ENCODE measurements at places on chromosomes 11 and 22. TPM values are rescaled to one million over a fixed set of nuclear protein-coding genes. Genes with fewer than 3 reads are reported as not detected.

MTNR1B gene
- total RNA-seq: not detected

DNA sequence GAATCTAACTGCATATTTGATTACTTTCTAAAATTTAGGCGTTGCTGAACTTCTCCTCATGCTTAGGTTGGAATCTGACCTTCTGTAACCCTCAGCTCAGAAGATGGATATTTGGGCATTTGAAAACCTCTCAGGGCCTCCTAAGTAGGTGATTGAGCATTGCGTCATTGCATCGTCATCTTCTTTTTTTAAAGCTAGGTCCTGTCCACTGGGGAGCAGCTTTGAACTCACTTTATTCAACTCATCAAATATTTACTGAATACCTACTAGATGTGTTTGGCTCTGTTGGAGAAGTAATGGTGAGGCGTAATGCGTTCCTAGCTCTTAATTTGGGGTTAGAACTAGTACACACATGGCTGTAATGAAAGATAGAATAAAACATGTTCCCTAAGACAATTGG, 56.8 kb downstream of the ZBTB16 start:
- H3K4me1 ChIP-seq: peaks cover 15% of the 10 kb centered on the region
- no peaks in the 10 kb centered on the region for H3K27me3 ChIP-seq
- no peak for DNase-seq
- H3K4me3 ChIP-seq: no peak overlapping the region
- no peak overlapping the region for H3K27ac ChIP-seq
- no peaks in the 10 kb centered on the region for H3K36me3 ChIP-seq

CTSF gene
- 18.0 TPM for total RNA-seq

DTX4 gene
- 5.9 TPM for total RNA-seq

- H3K4me1 ChIP-seq: no peaks in the 10 kb centered on the region
- no peaks in the 10 kb centered on the region for H3K27me3 ChIP-seq
Measured at GRCh38 chr22:45455621-45456020, 42.1 kb downstream of the RIBC2 start.

- H3K4me1 ChIP-seq: no peaks in the 10 kb centered on the region
- H3K27ac ChIP-seq: no peak overlapping the region
- no peak overlapping the region for H3K4me3 ChIP-seq
- no peaks in the 10 kb centered on the region for H3K27me3 ChIP-seq
- no peaks in the 10 kb centered on the region for H3K36me3 ChIP-seq
Measured at GRCh38 chr11:87190071-87190470, 152.3 kb downstream of the TMEM135 start.

DNA sequence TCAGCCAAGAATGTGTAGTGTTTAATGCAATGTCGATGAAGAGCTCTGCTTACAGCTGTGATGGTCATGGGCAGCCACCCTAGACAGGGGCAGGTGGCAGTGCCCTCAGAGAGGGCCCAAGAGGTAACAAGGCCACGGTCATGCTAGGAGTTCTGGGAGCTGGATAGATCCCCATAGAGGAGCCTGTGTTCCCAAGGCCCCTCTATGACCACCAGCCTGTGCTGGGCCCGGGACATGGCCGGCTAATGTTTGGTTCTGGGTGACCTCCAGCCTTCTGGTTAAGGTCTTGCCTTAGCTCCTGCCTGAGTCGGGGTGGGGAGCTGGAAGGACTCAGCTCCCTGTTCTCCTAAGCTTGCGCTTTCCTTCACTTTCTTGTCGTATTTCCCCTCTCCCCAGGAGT, 65.1 kb downstream of the GRIK4 start:
- H3K4me3 ChIP-seq: no peak overlapping the region
- H3K4me1 ChIP-seq: no peaks in the 10 kb centered on the region

DEFB131B gene
- not detected for total RNA-seq

TTC36 gene
- total RNA-seq: 0.81 TPM

DNA sequence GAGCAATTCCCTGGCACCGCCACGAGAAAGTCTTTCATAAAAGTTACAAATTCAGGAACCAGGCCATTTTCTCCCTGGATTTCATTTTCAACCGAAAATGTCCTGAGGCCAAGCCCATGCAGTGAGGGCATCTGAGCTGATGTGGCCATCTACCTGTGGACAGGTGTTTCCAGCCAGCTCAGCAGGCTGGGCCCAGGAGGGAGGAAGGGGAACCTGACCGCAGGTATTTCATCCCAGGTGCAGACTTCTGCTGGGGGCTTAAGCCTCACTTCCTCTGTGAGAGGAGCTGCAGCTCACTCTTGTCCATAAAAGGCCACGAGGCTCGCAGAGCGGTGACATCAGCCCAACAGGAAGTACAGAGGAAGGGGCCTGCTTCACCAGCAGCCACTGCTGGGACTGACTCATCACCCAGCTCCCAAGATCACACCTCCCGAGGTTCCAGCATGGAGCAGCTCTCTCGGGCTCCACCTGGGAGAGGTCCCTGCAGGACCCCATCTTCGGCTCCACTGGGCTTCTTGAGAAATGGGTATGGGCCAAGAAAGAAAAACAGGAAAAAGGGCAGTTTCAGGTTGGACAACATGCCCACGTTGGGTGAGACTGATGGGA, 56.4 kb downstream of the MYH9 start:
- DNase-seq: peak; percentile 65
- peak overlapping the region; percentile 63 for H3K27ac ChIP-seq
- H3K27me3 ChIP-seq: no peaks in the 10 kb centered on the region
- H3K4me3 ChIP-seq: no peak overlapping the region
- peaks cover 34% of the 10 kb centered on the region for H3K36me3 ChIP-seq

MISFA gene
- total RNA-seq: 1.3 TPM

- no peak overlapping the region for H3K4me3 ChIP-seq
- no peaks in the 10 kb centered on the region for H3K4me1 ChIP-seq
- H3K36me3 ChIP-seq: no peaks in the 10 kb centered on the region
- no peak for DNase-seq
- no peak overlapping the region for H3K27ac ChIP-seq
Measured at GRCh38 chr11:61111786-61112517, 9.7 kb downstream of the CD5 start.

DNA sequence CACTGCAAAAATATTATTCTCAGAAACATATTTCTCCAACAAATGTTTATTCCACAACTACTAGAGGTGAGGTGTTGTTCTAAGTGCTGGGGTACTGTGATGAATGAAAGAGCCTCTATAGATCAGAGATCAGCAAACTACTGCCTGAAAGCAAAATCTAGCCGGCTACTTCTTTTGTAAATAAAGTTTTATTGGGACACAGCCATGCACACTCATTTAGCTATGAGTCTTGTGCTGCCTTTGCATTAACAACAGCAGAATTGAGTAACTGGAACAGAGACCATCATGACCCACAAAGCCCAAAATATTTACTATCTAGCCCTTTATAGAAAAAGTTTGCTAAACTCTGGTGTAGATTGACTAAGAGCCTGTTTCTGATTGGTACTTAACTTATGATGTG, 37.1 kb upstream of the CRYBB3 start:
- no peak for DNase-seq
- H3K36me3 ChIP-seq: no peaks in the 10 kb centered on the region
- no peak overlapping the region for H3K27ac ChIP-seq
- H3K27me3 ChIP-seq: no peaks in the 10 kb centered on the region
- no peaks in the 10 kb centered on the region for H3K4me1 ChIP-seq
- H3K4me3 ChIP-seq: no peak overlapping the region

SLC22A25 gene
- total RNA-seq: not detected

PIK3IP1 gene
- 2.4 TPM for total RNA-seq

DNA sequence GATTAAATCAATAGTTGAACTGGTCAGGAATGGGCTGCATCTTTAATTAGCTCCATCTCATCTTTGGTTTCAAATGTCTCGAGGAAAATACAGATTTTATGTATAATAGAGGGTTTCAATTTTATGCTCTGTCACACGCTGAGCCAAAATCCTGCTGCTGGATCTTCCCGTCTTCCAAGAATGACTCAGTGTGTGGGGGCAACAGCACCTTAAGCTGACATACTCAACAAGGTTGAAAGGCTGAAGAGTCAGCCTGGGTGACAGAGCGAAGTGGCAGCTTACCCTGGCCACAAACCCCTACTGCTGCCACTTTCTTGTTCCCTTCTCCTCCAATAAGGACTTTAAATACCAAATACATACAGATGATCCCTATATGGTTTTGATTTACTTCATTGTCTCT, 9.0 kb upstream of the PCF11 start:
- no peak for DNase-seq
- no peaks in the 10 kb centered on the region for H3K4me1 ChIP-seq
- no peak overlapping the region for H3K4me3 ChIP-seq
- no peak overlapping the region for H3K27ac ChIP-seq
- no peaks in the 10 kb centered on the region for H3K36me3 ChIP-seq

MAPK8IP2 gene
- total RNA-seq: 3.0 TPM

BIRC3 gene
- total RNA-seq: 6.7 TPM

DNA sequence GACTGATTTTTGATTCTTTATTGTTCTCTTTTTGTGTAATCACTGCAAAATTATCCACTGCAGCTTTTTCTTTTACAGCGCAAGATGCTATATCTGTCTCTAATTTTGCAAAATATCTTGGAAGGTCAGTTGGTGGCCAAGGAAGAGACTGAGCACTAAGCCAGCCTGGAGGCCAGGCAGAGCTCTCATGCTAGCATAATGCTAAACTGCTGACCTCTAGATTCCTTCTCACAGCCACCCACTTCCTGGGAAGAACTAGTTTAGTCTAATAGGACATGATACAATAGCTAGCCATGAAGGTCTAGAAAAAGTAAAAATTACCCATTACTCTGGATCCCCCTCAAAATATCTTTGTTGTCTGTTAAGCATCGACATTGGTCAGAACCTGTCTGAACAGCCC, 227.2 kb upstream of the ARHGAP20 start:
- no peaks in the 10 kb centered on the region for H3K27me3 ChIP-seq
- H3K4me3 ChIP-seq: no peak overlapping the region
- no peak overlapping the region for H3K27ac ChIP-seq

GRCh38 chr22:25572708-25573171, 8.3 kb downstream of the GRK3 start:
- no peak overlapping the region for H3K4me3 ChIP-seq
- no peak overlapping the region for H3K27ac ChIP-seq
- no peaks in the 10 kb centered on the region for H3K36me3 ChIP-seq
- no peaks in the 10 kb centered on the region for H3K4me1 ChIP-seq

MRGPRF gene
- 1.7 TPM for total RNA-seq

DNA sequence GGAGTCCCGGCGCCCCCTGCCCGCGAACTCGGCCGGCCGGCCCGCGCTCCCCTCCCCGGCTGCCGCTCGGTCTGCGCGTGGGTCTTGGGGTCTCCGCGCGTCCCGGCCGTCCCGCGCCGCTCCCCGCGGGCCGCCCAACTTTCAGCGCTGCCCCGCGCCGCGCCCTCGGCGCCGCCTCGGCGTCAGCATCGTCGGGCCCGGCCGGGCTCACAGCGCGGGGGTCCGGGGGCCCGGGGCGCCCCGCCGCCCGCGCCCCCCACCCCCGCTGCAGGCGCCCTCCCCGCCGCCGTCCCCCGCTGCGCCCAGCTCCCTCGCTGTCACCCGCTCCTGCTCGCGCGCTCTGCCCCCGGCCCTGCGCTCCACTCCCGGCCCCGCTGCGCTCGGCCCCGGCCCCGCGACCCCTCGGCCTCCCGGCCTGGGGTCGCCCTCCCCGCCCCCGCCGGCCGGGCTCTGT, at the start of gene KCNJ4:
KCNJ4 (minus strand) TSS at position 124 of the 454 bp plus-strand sequence. CDS start 27,067 bp downstream, outside the sequence.
- H3K27me3 ChIP-seq: no peaks in the 10 kb centered on the region
- H3K4me1 ChIP-seq: no peaks in the 10 kb centered on the region
- peak within 1 kb of the TSS; percentile 40 for H3K4me3 ChIP-seq
- no peak for DNase-seq
- no peak within 1 kb of the TSS for H3K27ac ChIP-seq
- H3K36me3 ChIP-seq: no peaks in the 10 kb centered on the region
